ENCODE measurements at places on chromosomes 6 and 20.

- no peak for DNase-seq
Measured at GRCh38 chr6:54971825-54972224, 125.3 kb downstream of the FAM83B start.

DNA sequence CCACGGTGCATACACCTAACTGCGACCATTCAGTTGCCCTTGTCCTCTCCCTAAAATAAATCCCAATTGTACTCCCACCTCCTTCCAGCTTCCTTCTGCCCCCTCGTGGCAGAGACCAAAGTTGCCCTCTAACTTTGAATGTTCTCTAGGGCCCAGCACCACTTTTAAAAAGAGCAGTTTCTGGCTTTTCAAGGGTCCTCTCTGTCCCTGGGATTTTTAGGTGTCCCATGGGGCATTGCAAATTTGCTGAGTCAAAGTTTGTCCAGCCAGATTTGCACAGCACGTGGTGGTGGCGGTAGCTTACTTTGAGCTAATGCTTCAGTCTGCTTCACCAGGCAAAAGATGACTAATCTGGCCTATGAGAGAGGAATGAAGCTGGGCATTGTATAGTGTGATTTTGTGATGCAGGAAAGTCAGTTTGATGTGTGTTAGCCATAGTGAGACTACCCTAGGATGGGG lies 100.2 kb downstream of the PERP start:
- DNase-seq, result no peak

DNA sequence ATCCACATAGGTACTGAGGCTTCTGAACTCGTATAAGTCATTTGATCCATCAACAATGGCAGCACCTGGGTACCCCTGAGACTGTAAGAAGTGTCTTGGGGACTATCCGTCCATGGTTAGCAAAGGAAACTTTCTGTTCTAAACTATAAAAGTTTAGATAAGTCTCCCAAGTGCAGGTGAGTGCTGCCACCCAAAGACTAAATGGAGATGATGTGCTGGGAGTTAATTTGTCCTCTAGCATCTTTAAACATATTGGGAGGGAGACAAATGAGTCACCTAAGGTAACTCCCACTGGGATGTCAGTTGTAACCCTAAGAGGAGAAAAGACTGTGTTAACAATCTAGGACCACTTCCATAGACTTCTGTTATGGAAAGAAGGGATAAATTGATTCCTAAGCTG lies 6.2 kb downstream of the BEND6 start:
- no peak for DNase-seq

DNA sequence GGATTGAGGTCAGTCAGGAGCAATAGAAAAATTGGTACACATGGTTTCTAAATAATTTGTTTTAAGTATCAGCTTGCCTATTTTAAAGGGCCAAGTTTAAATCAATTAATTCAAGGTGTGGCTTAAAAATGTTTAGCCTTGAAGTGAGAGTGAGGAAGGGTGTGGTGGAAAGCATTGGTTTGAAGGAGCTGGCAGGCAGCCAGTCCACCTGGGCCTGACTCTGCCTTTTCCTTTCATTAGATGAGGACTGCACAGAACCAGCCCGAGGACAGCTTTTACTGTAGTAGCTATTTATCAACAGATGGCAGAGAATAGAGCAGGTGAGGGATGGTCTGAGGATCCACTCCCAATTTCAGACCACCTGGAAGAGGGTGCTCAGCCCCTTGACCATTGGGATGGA lies 42.4 kb downstream of the DHX35 start:
- peak; percentile 42 for DNase-seq

DNA sequence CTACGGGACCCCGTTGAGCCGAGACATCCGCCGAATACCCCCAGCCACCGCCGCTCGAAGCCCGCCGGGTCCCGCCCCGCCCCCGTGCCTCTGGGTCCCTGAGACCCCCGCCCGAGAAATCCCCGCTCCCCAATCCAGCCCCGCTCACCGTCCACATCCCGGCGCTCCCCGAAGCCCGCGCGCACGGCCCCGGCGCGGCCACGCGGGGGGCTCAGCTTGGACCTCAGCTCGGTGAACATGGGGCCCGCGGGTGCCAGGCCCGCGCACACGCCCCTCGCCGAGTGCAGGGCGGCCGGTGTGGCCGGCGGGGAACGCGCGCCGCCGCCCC lies 249 bp downstream of the SAMD10 start:
- no peak for DNase-seq

DNA sequence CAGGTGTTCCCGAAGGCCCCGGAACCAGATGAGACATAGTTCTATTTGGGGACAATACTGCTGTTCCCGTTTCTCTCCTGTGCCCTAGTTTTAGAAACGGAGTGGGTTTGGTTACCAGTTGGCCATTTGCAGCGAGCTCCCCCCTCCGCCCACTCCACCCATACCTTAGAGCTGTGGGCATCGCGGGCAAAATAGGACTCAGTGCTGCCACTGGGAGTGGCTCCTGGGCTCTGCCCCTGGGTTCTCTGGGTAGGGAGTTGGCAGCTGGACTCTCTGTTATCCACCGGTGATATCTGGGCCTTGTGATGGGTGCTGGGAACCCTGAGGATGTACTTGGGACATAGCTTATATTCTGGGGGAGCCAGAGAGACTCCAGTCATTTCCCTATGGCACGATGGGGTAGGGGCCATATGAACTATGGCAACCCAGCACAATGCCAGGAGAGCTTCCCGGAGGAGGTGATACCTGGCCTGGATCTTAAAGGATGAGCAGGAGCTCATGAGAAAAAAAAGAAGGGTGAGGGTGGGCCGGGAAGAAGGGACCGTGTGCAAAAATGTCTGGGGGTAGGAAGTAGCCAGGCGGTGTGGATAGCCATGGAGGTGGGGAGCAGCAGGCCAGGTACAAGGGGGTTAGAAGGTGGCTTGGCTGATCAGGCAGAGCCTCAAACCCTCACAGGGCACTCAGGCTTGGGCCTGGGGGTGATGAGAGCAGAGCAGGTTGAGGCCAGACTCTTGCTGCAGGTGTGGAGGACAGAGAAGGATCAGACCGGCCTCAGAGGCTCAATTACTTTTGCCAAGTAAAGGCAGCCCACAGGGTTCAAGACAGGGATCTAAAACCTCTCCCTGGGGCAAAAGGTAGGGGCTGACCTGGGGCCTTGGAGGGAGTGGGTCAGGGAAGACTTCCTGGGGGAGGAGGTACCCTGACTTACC lies 9.6 kb downstream of the SRC start:
- no peak for DNase-seq

DNA sequence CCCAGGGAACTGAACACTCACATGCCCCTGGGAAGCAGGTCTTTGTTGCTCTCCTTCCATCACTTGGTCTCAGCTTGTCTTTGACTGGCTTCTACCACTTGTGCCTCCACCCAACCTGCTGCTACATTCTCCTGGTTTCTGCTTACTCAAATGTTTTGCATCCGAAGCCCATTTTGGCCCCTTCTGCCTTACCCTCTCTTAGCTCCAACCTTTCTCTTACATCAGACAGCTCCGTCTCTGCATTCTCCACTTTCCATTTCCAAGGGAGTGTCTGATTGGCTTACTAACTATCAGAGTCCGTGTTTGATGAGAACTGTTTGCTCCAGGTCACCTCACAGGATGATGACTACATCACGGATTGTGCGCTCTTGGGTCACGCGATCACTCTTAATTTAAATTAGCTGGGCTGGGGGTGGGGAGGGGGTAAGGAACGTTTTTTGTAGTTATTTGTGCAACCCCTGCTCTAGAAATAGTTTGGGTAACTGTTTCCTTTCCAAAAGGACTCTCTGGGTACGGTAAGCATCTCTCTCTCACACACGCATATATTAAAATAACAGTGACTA lies 844 bp upstream of the ABRACL start:
- peak; percentile 24 for DNase-seq

DNA sequence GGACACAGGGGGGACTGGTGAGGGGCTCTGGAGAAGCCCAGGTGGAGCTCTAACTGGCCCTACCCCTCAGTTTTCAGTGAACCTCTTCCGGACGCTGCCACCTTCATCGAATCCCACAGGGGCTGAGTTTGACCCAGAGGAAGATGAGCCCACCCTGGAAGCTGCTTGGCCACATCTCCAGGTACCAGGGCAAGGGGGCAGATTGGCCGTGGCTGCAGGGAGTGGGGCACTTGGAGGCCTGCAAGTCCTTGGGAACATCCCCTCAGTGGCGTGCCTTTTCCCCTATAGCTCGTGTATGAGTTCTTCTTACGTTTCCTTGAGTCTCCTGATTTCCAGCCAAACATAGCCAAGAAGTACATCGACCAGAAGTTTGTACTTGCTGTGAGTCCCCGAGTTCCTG lies 6.6 kb downstream of the MEA1 start:
- DNase-seq, result no peak

DNA sequence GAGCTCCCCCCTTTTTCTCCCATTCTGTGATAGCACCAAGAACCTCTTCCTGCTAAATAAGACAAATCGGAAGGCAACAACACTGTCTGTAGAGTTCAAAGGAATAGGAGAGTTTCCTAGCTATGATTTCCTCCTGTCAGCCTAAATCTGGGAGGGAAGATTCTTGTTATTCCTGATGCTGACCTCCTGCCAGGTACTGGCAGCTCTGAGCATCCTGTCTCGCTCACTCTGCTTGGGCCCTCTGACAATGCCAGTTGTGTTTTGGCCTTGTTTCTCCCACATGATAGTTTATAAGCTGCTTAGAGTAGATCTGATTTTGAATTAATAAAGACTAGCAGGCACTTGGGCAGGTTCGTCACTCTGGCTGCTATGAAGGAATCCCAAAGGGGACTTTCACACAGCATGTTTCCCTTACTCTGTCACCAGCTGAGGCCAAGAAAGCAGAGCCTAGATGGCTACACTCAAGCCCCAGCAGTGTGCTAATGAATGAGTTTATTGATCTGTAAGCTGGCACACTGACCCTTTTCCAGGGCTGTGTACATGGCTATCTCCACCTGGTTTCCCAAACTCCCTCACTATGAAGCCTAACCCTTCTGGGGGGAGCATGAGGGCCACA lies 52.3 kb downstream of the UQCC1 start:
- no peak for DNase-seq

GRCh38 chr6:41687501-41688175 lies 47.8 kb downstream of the TFEB start:
- DNase-seq, result no peak

- no peak for DNase-seq
Measured at GRCh38 chr20:32982617-32983458, 21.4 kb downstream of the SUN5 start.

DNA sequence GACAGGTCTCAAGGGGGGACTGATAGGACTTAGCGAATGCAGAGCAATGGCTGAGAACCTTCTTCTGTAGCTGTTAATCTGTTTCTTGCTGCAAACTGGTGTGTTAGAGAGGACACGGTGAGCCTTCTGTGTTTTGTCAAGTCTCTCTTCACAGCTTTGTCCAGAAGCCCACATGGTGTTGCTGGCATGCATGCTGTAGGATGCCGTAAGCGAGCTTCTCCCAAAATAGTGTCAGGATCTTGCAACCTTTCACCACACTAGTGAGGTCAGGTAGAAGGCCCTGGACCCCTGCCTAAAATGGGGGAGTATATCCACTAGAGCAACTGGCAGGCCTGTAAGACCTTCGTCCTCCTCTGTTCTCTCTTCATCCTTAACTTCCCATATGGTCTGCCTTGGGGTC lies 51.9 kb upstream of the GLP1R start:
- no peak for DNase-seq

- no peak for DNase-seq
Measured at GRCh38 chr6:101230866-101231265, 162.6 kb upstream of the GRIK2 start.

Data from activated CD4-positive, alpha-beta T cell treated with anti-CD3 and anti-CD28 coated beads, Interleukin-2, amount 50 U/mL, for 1 hour (primary cell).